ENCODE measurements at places on chromosomes 1 and 21.
A peak's percentile ranks its signal among the peaks of the same experiment; 100 is the strongest.

- no peak for DNase-seq
Observed at GRCh38 chr1:175480343-175480822, 263.0 kb downstream of the TNR start.

- DNase-seq = no peak
Observed at GRCh38 chr1:190738317-190738716, 260.7 kb upstream of the BRINP3 start.

GRCh38 chr1:193069748-193070385, 10.5 kb downstream of the RO60 start:
- DNase-seq = peak; percentile 15

DNA sequence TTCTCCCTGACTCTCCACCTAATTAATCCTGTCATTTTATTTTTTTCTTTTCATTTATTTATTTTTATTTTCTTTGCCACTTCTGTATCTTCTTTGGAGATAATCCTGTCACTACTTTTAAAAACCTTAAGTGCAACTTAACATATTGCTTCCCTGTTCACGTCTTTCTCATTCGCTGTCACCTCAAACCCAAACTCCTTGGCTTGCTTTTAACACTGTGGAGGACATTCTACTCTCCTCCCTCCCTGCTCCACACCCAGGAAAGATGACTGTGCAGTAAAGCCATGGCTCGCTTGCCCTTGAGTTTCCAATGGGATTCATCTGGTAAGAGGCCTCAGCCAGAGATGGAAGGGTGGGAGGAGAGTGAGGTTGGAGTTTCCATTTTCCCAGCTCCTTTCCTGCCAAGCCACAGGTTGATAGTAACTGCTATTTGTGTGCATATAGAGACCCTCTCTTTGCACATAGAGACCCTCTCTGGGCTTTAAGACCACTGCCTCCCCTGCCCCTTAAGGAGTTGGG, 6.4 kb upstream of the BRWD1 start:
- DNase-seq = no peak

DNA sequence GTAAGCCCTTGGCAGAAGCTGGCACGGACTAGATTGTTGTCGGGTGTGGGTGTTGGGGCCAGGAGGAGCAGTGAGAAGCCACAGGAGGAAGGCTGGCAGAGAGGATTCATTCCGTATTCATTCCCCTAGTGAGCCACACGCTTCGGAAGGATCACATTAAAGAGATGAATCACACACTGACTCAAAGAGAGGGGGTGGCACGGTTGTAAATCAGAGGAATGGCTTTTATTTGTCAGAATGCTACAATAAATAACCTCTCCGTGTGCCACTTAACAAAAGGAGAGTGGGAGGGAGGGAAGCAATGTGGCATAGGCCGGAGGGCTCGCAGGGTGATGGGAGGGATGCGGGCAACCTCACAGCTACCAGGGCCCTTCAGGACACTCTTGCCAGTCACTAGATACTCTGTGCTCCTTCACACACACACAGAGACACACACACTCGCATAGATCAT, 135.5 kb downstream of the HIVEP3 start:
- peak; percentile 74 for DNase-seq

DNA sequence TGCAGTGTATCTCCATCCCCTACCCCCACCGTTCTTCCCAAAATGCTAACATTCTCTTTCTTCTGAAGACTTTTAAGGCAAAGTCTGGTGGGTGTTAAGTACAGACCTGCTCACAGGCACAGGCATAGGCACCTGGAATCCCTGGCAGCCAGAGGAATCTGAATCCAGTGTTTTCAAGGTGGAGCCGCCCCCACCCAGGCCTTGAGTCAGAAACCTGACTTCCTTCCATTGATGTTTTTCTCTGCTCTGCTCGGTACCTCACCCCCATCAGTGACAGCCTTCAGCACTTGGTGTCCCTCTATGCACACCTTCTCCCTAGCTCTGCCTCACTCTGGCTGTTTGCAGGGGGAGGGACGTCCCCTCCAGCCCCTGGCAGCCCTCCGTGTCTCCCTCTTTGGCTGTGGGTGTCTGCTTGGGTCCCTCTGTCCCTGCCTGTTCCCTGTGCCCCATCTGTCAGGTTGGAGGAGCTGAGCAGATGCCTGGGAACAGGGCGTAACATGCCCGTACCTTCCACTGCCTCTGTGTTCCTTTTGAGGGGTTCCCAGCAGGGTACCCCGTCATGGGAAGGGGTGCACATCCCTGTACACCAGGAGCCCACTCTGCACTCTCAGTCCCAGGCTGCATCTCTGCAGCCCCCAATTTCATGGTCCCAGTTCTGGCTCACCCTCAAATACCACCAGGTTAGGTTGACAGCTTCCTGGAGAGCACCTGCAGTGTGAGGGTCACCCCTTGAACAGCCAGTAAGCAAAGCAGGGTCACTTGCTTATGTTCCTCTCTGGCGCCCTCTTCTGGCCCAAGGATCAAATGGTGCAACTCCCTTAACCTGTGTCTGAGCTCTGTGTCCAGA, 6.7 kb downstream of the NCDN start:
- peak; percentile 64 for DNase-seq

DNA sequence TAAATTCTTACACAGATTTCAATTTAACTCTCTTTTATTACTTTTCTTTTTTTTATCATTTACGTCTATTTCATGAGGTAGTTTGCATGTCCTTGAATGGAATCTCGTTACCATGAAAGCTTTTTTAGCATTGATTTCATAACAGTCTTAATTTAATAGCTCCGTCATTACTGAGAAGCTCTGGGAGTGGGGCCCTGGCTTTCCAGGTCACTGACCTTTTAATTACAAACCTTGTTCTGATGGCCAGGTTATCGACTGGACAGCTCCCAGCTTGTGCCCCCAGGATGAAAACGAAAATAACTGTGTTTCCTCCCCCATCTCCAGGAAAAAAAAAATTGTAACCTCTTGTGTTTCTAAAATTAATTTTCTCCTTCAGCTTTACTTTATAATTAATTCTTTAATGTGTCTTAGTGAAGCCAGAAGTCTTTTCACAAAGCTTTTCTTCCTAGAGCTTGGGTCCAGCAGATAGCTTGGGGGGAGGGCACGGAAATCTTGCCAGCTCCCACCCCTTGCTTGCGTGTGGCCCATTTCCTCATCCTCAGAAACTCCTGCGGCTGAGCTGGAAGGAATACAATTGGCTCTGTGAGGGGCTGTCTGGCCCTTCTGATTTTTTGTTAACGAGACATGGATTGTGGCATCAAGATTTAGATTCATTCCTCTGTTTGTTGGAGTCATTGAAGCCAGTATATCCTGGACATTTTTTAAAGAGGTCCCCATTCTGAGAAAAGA, 65.7 kb downstream of the PEX14 start:
- DNase-seq = no peak

GRCh38 chr21:45076245-45076711, 1.9 kb downstream of the ADARB1 start:
- peak; percentile 62 for DNase-seq

- DNase-seq = no peak
Observed at GRCh38 chr21:26843933-26844257, 1.3 kb downstream of the ADAMTS1 start.

DNA sequence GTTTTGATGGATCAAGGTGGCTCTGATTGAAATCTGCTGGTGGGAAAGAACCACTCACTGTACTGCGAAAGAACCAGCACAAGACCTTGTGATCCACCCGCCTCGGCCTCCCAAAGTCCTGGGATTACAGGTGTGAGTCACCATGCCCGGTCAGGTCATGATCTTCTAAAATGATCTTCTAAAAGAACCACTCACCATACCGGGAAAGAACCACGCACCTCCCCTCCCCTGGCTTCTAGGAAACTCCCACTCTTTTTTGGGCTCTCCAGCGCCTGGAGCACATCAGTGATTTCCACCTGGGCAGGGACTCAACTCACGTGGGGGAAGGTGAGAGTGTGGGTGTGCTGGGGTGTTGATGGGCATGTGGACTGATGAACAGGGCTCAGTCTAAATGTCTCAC, 7.9 kb upstream of the RAB7B start:
- DNase-seq = no peak

DNA sequence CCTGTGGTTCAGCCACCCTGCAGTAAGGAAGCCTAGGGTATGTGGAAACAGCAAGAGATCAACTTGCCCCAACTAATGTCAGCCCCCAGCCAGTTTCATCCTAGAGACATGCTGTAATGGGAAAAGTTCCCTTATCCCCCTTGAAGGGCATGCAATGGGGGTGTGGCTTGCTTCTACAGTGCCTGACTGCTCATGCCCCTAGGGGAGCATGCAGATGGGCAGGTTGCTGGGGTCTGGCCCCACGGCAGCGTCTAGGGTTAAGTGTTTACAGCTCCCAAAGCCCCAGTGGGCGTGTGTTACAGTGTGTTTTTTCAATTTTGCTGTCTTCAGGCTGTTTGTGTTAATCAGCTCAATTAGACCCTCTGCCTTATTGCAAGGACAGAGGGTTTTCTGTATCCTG, 1105.9 kb downstream of the AMY1C start:
- DNase-seq = no peak

DNA sequence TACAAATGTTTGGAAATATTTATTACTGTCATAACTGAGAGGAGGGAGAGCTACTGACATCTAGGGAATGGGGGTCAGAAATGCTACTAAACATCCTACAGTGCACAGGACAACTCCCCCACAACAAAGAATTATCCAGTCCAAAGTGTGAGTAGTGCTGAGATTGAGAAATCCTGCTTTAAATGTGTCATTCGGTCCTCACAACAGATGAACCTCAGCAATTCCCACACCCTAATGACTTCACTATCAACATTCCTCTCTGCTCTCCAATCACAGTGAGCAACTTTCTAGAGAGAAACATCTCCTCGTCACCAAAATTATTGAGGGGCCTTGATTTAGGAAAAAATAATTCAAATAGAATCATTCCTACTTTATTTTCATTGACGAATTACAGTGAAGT, 18.0 kb downstream of the OMA1 start:
- DNase-seq = peak; percentile 7

DNA sequence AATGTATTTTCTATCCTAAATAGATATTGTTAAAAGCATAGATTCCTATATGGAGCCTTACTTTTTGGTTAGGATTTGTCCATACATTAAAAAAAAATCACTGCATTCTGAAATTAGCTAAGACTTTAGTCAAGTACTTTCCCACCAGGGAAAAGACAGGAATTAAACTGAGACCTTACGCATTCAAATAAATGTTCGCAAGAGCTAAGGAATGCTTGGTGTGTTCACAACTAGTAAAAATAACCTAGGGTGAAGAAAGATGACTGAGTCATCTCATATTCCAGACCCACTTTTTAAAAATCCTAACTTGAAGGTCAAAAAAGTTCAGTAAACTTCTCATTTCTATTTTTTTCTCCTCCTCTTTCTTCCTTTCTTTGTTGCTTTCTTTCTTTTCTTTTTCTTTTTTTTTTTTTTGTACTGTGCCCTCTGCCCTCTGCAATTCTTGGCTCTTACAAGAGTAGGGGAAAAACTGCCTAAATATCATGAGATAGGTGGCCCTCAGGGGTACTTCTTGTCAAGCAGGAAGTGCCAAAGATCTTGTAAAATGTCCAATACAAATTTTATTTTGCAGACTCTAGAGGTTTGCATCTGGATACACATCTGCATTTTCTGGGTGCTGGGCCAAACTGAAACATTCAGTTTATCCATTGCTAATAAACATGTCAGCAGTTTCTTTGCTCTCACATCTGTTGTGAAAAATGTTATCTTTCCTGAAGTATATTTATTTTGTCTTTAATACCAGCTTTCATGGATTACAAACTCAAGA, 121.4 kb upstream of the GORAB start:
- peak; percentile 13 for DNase-seq

GRCh38 chr1:68346188-68346808, 103.5 kb downstream of the RPE65 start:
- DNase-seq = peak; percentile 7

DNA sequence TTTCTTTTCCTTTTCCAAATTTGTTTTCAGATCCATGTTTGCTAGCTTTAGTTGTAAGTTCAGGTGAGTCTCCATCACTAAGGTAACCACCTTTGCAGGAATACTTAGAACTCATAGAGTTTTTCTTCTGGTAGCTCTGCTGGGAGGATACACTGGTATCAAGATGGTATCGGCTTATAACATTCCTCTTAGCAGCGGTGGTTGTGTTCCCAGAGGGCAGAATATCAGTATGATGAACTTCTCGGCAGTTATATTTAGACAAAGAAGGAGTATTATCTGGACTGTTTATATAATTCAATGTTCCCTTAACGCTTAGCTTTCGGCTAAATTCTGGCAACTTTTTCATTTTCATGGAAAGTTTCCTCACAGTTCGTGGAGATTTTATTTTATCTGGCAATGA, 18.1 kb downstream of the SYDE2 start:
- DNase-seq = no peak

GRCh38 chr21:14603202-14603601, 57.1 kb upstream of the SAMSN1 start:
- peak; percentile 4 for DNase-seq

GRCh38 chr1:218200979-218201378, 84.1 kb upstream of the RRP15 start:
- DNase-seq = no peak
